ENCODE measurements at places on chromosomes 7 and 10.

- DNase-seq: no peak
Observed at GRCh38 chr7:142496545-142496991, 238.7 kb upstream of the PRSS58 start.

GRCh38 chr10:72695496-72695895, 3.6 kb downstream of the MCU start:
- no peak for DNase-seq

GRCh38 chr7:157930441-157930840, 593.6 kb downstream of the DNAJB6 start:
- no peak for DNase-seq

GRCh38 chr7:155727616-155728015, 83.2 kb downstream of the RBM33 start:
- no peak for DNase-seq

GRCh38 chr7:17370901-17371585, 72.6 kb downstream of the AHR start:
- DNase-seq: no peak

DNA sequence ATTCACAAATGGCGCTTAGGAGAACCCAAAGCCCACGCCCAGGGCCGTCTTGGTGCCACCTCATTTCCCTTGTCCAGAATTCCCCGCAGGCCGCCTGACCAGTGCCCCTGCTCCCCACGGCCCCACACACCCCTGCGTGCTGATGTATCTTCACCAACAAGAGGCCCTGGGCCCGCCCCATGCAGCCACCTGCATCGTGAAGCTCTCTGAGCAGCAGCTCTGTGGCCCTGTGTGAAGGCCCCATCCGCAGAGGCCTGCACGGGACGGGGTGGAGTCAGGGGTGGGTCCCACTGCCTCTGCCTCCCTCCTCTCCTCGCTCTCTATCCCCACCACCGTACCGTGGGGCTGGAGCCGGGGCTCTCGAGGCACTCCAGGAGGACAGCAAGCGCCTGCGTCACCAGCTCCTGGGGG, 14.7 kb downstream of the BRAT1 start:
- no peak for DNase-seq

DNA sequence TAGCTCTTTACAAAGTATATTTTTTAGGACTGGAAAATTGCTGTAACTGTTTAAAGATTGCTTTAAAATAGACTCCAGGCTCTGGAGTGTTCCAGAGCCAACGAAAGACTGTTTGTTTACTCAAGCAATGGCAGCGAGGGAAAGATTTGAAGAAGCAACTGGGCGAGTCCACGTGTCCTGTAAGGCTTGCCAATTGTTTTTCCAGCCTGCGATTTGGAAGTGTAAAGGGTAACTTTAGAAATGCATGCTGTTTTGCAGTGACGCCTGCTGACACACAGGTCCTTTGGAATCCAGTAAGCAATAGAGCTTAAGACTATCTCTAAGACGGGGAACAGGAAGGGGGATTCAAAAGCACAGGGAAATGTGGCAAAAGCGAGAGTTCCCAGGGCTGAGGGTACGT, 55.8 kb downstream of the TACC2 start:
- DNase-seq: no peak

DNA sequence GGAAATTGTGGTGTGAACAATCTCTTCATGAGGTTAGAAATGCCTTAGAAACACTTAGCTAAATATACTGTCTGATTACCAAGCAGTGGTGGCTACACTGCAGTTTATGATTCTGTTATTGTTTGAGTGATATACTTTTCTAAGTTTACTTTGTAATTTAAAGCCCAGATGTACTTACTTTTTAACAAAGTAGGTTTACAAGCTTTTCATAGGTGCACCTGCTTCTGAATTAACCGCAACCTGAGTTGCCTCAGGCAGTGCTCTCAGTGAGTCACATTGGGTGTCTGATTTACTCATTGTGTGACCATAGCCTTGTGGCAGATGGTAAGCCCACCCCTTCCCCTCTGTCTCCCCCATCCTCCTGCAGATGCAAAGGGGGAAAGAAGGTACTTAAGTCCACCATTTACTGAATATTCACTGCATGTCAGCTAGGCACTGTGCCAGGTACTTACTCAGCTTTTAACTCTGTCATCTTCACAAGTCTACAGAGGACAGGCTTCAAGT, 9.0 kb downstream of the MTURN start:
- no peak for DNase-seq

GRCh38 chr10:68516766-68517165, 10.6 kb downstream of the SLC25A16 start:
- no peak for DNase-seq

DNA sequence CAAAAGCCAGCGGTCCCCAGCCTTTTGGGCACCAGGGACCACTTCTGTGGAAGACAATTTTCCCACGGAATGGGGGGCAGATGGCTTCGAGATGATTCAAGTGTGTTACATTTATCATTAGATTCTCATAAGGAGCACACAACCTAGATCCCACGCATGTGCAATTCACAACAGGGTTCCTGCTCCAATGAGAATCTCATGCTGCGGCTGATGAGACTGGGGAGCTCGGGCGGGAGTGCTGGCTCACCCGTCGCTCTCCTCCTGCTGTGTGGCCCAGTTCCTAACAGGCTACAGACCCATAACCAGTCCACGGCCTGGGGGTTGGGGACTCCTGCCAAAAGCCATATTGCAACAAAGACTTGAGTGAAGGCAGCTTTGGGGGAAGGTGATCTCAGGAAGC, 26.6 kb upstream of the DOCK1 start:
- no peak for DNase-seq

- no peak for DNase-seq
Observed at GRCh38 chr7:134703782-134704181, 57.1 kb downstream of the BPGM start.

DNA sequence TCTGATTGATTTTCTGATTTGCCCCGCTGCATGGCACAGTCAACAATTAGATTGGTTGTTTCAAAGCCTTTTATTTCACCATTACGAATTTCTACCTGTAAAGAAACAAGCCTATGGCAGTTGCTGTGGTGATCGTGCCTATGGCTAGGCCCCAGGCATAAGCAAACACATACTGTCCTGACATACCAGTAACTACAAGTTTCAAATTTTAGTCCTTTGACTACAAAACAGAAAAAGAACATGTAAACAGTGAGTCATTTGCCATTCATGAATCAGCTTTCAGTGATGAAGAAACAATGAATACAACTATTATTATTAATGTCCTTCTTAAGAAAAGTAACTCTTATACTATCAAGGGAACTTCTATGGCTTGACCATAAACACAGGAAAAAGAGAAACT, 168.0 kb upstream of the LRRN3 start:
- no peak for DNase-seq

- DNase-seq: no peak
Observed at GRCh38 chr7:31776616-31777015, 89.6 kb downstream of the PPP1R17 start.

GRCh38 chr7:124550036-124550435, 215.6 kb downstream of the GPR37 start:
- no peak for DNase-seq

DNA sequence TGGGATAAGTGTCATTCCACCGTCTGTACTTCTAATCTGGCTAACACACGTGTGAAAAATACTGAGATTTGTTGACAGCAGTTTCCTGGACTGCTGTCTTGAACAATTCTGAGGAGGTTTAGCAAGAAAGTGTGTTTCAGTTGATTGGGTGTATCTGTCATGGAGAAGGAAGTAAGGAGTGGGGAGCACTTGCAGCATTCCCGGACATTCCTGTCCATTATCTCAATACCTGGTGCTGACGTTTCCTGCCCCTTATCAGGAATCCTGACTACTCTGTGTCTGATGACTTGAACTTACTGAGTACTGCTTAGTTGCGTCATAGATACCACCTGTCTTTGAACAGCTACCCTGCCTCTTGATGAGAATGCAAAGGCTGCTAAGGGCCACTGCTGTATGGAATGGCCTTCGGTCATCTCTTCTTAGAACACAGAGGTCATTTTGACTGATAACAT, 72.0 kb upstream of the VKORC1L1 start:
- DNase-seq: no peak

GRCh38 chr7:135682191-135682590, 19.9 kb downstream of the STMP1 start:
- no peak for DNase-seq

All from stimulated activated CD8-positive, alpha-beta memory T cell treated with anti-CD3 and anti-CD28 coated beads, Interleukin-12 subunit alpha, Interleukin-12 subunit beta, amount 100 ng/mL, for 1 hour (primary cell).